ENCODE measurements at places on chromosomes 7 and 10.

DNA sequence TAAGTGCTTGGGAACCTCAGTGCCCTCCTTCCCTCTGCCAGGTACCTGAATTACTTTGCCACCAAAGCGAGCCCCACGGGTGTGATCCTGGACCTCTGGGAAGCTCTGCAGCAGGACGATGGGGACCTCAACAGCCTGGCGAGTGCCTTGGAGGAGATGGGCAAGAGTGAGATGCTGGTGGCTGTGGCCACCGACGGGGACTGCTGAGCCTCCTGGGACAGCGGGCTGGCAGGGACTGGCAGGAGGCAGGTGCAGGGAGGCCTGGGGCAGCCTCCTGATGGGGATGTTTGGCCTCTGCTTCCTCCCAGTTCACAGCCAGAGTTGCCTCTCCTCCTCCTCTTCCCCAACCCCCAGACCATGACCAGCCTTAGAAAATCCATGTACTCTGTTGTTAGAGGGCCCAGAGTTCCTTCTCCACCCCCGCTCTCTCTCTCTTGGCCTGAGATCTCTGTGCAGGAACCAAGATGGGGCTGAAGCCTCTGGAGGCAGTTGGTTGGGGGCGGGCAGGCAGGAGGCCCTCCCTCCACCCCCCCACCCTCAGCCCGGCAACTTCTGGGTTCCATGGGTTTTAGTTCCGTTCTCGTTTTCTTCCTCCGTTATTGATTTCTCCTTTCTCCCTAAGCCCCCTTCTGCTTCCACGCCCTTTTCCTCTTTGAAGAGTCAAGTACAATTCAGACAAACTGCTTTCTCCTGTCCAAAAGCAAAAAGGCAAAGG lies 19.8 kb upstream of the SLC29A3 start:
- no peak for DNase-seq

DNA sequence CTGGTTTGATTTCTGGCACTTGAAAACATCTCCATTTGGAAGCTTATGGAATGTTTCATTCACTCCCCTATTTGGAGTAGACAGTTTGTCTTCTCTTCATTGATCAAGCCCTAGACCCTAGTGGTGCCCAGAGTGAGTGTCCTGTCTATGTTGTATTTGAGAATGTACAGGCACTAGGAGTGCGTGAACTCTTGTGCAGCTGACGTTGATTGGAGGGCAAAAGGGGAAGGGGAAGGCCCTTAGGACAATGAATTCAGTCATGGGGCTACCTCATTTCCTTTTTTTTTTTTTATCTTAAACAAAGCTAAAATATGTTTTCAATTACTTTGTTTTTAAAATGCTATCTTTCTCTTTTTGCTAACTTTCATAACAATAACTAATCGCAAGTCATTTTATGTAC lies 66.5 kb downstream of the ADD3 start:
- DNase-seq, result no peak

DNA sequence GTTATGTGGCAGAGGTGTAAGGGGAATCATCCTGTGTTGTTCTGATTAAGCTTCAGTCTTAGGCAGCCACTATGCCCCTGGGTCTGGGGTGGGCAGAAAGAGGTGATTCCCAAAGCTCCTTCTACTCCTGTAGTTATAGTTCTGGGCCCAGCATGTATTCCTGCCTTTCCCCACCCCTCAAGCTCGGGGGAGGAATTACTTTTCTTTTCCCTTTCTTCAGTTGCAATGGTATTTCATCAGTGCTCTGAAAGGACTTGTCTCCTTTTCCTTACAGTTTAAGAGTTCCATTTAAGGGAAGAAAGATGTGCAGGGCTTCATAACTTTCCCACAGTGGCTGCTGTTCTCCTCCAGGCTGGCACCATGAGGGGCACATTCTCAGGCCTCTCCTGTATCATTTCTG lies 94.2 kb downstream of the MTPAP start:
- no peak for DNase-seq

DNA sequence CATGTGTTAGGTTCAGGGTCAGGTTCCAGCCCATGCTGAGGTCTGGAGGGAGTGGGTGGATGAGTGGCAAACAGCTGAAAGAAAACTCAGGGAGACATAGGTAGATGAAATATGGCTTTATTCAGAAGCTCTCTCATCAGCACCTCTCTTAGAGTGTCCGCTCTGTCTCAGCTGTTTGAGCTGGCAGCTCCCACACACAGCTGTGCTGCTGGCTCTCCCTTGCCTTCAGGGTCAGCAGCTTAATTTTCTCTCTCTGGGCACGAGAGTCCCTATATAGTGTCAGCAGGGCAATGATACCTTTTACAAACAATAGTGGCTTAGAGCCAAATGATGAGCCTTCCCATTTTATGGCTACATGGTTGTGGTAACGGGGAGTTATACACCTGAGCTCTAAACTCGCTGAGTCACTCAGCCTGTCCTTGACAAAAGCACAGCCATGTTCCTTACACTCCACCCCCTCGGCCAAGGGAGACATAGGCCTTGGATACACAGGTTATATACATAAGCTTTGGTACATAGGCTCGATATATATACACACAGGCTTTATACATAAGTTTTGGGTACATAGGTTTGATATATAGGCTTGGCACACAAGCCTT lies 10.4 kb downstream of the RNF133 start:
- no peak for DNase-seq

DNA sequence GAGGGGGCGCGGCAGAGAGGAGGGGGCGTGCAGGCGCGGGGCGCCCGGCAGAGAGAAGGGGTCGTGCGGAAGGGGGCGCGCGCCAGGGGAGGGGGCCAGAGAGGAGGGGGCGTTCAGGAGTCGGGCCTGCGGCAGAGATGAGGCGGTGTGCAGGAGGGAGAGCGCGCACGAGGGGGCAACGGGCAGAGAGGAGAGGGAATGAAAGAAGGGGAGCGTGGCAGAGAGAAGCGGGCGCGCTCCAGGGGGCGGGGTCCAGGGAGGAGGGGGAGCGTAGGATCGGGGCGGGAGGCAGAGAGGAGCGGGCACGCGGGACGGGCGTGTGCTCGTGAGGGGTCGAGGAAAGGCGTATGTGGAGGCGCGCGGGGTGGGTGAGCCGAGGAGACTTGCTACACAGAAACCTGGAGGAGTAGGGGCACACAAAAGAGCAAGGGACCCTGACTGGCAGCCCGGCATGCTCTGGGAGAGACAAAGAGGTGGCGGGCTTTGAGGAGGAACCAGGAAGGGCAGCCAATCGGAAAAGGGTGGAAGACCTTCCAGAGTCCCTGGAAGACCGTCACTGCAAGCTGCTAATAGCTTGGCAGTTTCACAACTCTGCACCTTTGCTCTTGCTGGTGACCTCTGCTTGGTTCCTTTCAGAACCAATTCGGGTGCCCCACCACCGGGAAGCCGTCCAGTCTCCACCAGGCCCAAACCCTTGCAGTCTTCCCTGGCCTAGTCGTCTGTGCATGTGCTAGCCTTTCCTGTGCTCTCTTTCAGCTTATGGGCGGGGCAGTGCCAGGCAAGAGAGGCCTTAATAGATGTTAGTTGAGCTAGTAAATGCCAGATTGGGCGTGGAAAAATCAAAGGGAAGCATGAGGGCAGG lies 639 bp downstream of the DYDC2 start:
- no peak for DNase-seq

DNA sequence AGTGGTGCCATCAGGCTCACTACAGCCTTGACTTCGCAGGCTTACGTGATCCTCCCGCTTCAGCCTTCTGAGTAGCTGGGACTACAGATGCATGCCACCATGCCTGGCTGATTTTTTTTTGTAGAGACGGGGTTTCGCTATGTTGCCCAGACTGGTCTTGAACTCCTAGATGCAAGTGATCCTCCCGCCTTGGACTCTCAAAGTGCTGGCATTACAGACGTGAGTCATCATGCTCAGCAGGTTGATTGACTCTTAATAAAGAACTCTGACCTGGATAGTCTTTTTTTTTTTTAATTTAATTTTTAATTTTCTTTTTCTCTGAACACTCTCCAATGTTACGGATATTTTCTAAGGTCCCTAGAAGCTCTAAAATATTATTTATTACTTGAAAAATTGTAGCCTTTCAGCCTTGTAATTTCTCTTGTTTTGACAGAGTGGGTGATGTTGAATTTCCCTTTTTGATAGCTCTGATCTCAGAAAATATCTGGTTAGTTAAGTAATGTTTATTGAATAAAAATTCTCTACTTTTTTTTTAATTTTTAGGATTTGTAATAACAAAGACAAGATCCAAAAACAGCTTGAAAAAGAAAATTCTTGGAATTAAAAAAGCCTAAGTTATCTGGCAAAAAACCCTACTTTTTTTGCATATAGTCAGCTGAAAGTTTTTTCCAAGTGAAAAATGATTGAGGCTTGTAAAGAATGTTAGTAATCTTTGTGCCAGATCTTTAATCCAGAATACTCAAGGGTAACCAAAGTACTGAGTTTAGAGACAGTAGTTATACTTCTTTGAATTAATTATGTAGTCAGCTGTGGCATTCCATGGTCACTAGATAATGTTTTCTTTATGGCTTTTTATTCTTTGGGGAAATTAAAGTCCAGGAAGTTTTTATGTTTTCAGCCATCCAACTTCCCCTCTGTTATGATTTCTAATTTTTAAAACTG lies 26.7 kb downstream of the TBC1D12 start:
- no peak for DNase-seq

GRCh38 chr7:95798401-95798930 lies 26.1 kb downstream of the DYNC1I1 start:
- DNase-seq, result no peak

- DNase-seq, result no peak
Measured at GRCh38 chr7:121002048-121002756, 13.7 kb downstream of the CPED1 start.

DNA sequence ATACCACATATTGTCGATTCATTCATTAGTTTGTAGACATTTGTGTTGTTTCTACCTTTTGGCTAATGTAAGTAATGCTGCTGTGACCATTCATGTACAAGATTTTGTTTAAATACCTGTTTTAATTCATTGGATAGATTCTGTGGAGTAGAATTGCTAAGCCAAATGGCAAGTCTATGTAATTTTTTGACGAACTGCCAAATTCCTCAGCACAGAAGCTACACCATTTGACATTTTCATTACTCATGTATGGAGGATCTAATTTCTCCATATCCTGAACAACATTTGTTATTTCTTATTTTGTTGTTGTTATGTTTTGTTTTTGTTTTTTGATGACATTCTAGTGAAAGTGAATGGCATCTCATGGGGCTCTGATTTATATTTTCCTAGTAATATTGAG lies 1351.3 kb upstream of the SORCS1 start:
- no peak for DNase-seq

GRCh38 chr10:57303566-57303965 lies 942.5 kb upstream of the ZWINT start:
- DNase-seq, result no peak

GRCh38 chr10:63661347-63661746 lies 140.1 kb downstream of the REEP3 start:
- no peak for DNase-seq

- DNase-seq, result no peak
Measured at GRCh38 chr7:105055621-105056020, 41.6 kb downstream of the KMT2E start.

GRCh38 chr7:91543646-91544045 lies 279.4 kb downstream of the FZD1 start:
- no peak for DNase-seq

DNA sequence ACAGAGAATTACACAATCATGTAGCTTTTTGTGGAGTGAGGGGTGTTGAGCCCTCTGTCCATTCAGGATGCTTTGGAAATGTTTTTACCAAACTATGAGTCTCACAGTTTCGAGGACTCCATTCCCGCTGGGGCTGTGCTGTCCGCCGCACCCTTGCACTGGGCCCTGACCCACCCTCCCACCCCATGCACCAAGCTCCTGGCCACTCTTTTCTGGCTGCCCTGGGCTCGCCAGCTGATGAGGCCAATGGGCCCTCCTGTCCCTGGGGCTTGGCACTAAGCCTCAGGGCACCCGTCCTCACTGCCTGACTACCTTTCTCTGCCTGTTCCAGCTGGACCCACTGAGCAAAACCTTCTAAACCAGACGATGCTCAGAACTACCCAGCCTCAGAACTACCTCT lies 332.1 kb downstream of the PTPRN2 start:
- no peak for DNase-seq

DNA sequence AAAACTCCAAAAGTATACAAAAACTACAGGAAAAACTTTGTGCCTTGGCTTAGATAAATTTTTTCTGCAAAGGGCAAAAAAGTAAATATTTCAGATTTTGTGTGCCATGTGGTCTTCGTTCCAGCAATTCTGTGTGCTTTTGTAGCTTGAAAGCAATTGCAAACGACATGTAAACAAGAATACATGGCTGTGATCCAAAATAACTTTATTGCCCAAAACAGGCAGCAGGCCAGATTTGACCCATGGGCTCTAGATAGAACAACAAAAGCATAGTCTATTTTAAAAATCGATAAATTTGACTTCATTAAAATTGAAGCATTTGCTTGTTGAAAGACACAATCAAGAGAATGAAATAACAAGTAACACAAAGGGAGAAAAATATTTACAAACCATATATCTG lies 336.6 kb downstream of the HPSE2 start:
- no peak for DNase-seq

- DNase-seq, result no peak
Measured at GRCh38 chr7:148590471-148590870, at the start of gene C7orf33. TSS of gene C7orf33 (plus strand) at chr7:148590766. CDS start at chr7:148590926, 160 bp downstream.

GRCh38 chr10:47179291-47179647 lies 120.7 kb upstream of the GDF10 start:
- DNase-seq, result no peak

- DNase-seq, result no peak
Measured at GRCh38 chr7:79615466-79615865, 162.0 kb upstream of the MAGI2 start.

DNA sequence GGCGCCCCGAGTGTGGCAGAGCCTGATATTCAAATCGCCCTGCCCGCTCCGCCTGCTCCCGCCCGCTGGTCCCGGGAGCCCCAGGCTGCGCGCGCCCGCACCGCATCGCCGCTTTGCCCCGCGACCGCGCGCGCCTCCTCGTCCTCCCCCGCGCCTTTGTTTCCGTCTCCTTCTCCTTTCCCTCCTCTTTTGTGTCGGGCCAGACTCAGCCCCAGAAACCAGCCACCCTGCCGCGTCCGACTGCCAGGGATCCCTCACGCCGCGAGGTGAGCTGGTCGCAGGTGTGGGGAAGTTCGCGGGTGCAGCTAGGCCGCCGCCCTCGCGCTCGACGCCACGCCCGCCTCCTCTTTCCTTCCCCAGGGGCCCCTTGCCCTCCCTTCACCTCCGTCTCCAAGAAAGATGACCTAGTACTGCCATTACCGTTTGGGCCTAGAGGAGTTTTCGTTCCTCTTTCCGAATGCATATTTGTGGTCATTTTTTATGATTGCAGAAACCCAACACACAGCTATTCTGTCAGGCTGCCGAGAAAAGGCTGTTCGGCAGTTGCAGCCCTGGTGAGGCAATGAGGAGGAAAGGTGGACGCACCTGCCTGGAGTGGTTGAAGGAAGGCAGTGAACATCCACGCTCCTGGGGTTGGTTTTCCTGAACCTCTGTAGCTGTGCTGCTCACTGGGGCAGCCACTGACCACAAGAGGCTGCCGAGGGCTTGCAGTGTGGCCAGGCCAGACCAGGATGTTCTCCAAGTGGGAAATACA lies 107.3 kb downstream of the SNX10 start:
- DNase-seq, result peak; percentile 1

GRCh38 chr7:133675510-133676218 lies 422.8 kb downstream of the EXOC4 start:
- no peak for DNase-seq
